ENCODE measurements at places on chromosomes 5 and 9. TPM values are rescaled to one million over a fixed set of nuclear protein-coding genes. Genes with fewer than 3 reads are reported as not detected.

SECISBP2 gene
- 24.2 TPM for total RNA-seq

TAF11L13 gene
- total RNA-seq, result not detected

- no peak for DNase-seq
Measured at GRCh38 chr9:112831969-112832368, 58.7 kb downstream of the SLC46A2 start.

DNA sequence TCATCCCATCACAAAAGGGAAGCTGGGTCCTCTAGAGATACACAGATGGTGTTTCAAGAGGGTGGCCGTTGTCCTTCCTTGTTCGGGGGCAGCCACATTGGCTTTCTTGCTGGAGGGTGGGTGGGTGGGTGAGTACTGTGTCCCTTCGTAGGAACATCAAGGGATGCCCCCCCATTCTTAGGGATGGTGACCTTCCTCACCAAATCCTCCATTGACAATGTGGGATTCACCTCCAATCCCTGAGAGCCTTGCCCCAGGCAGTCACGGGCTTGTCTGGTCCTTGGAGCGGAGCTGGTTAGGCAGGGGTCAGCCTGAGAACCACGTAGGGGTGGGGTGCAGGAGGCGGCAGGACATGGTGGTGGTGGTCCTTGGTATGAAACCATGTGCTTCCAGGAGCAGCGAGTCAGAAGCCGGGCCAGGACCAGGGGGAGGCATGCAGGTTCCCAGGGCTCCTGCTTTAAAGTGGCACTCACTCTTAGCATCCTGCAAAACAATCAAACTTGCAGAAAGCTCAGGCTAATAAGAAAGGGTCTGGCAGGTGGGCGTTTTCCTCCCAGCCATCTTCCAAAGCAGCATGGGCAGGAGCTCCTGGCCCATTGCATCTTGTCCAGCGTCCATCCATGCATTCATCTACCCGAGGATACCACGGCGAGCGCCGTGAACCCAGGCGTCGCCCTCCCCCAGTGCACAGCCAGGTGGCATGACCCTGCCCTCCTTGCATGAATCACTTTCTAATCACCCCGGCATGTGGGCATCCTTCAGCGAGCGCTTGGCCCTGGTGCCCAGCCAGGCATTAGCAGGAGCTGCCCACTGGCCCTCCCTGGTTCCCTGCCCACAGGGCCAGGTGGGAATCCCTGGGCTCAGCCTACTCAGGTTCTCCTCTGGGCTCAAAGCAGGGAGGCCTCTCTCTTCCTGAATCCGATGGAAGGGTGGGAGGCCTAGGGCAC, 76.4 kb downstream of the NTNG2 start:
- no peak for DNase-seq

DNA sequence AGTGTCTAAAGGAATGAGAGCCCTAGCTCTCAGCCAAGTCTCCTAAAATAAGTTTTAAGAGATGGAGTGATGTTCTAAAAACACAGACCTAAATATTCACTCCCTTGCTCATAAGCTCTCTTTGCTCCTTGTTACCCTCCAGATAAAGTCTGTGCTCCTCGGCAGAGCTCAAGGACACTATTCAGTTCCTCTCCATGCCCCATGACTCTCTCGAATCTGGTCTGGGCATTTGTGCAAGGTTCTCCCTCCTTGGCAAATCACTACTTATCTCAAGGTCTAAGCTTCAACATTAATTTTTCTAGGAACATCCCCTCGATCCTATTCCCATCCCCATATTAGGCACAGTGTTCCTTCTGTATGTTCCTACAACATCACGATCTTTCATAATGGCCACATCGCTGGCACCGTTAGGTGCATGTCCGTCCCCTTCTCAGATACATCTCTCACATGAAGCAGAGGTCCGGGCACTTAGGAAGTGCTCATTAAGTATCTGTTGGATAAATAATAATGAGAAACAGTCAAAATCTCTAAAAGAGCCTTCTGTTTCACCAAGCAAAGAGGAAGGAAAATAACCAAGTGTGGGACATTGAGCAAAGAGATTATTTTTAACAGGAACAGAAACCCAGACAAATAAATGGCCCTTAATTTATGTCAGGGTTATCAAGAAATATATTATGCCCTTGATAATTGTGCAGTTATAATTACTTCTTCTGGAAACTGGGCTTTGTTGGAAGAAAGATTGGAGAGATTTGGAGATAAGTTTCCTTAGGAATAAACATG, 85.9 kb upstream of the HTR4 start:
- no peak for DNase-seq

GRCh38 chr9:137564134-137564533, 12.5 kb downstream of the MRPL41 start:
- no peak for DNase-seq

DNA sequence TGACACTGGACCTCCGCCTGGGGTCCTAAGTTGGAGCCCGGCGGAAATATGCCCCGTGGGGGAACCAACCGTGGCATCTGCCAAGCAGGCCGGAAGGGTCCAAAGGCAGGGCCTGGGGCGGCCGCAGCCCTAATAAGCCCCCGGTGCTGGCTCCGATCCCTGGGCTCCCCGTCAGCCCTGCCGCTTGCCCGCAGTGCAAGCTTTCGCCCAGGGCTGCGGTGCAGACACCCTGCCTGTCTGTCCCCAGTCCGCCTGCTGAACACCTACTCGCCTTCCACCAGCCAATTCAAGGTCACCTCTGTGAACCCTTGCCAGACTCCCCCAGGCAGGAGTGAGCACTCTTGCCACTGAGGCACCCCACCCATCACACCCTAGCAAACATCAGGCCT, 502 bp upstream of the PTGR1 start:
- no peak for DNase-seq

Data from HT1080 (cell line).